ENCODE measurements at places on chromosomes 2 and 18. TPM values are rescaled to one million over a fixed set of nuclear protein-coding genes. Genes with fewer than 3 reads are reported as not detected.

Gene PSMA8
- not detected for total RNA-seq

Gene ADCYAP1
- 0.27 TPM for total RNA-seq

Gene NCK2
- 31.0 TPM for total RNA-seq

Gene CAVIN2
- total RNA-seq = 71.1 TPM

DNA sequence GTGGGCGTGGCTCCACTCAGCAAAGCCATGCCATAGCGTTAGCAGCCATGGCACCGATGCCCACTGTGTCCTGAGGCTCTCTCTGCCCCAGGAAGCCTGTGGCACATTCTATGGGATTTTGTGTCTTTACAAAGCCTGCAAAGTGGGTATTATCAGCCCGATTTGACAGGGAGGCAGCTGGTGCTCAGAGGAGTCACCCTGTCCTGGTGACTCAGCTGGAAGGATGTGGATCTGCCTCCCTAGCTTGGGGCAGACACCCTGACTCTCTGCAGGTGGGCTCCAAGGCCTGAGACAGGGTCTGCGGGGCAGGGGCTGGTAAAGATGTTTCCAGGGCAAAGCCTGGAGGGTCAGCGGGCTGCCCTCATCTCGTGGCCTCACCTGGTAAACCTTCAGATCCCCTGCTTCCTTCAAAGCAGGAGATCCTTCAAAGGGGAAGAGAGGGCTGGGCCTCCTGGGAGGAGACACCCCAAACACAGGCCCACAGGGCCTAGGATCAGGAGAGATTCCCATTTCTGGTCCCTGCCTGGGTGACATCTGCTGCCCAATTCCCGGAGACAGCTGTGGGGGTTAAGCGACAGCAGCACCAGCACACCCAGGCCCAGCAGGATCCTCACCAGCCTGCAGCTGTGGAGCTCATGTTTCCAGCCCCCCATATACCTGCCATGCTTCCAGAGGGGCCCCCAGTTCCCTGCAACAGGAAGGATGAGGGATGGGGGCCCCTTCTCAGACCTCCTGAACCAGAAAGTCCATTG lies 3.0 kb upstream of the ASB1 start:
- DNase-seq = no peak

DNA sequence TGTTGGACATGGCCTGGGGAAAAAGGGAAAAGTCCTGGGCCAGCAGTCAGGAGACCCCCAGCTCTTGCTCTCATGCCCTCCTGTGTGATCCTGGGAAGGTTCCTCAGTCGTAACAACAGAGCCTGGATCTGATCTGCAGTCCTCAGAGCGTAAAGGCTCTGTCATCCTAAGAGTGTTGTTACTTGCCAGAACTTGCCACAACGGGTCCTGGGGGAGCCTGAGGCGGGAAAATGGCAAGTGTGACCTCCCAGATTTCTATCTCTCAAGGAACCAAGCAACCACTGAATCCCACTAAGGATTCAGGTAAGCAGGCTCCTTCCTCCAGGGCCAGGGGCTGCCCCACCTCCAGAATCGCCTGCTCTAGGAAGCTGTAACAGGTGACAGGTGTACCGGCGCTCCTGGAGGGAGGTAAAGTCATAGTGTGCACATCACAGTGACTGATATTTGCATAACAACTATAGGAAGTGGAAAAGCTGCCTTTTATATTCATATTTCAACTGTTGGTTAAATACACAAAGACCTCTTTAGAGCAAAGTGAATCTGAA lies 18.4 kb downstream of the HS1BP3 start:
- no peak for DNase-seq

- no peak for DNase-seq
Measured at GRCh38 chr2:136361521-136361920, 243.6 kb upstream of the CXCR4 start.

GRCh38 chr2:112163541-112163981 lies 25.4 kb downstream of the FBLN7 start:
- DNase-seq = peak; percentile 13

GRCh38 chr2:11446733-11447248 lies 19.2 kb downstream of the E2F6 start:
- peak; percentile 63 for DNase-seq

DNA sequence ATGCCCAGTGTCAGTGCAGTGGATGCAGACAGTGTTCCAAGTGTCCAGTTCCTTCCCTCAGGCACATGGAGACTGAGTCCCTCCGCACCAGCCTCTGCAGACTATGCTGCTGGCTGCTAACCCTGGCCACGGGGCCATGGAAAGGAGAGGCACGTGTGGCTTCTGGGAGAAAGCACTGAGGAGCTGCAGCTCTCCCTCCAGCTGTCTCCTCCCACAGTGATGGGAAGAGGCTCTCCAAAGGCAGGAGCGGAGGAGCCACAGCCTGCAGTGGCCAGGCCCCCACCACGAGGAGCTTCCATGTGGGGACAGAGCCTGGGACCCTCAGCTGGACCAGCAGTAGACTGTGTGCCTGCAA lies 141.1 kb downstream of the NDUFA10 start:
- no peak for DNase-seq

Data from sciatic nerve (tissue), 2 donors.